Uterus (tissue), 4 donors: ENCODE measurements at places on chromosomes 13 and 19. TPM values are rescaled to one million over a fixed set of nuclear protein-coding genes. Genes with fewer than 3 reads are reported as not detected.

- DNase-seq, result no peak
Observed at GRCh38 chr19:19552798-19553197, 14.7 kb downstream of the CILP2 start.

CATSPERD gene
- not detected for total RNA-seq

DNA sequence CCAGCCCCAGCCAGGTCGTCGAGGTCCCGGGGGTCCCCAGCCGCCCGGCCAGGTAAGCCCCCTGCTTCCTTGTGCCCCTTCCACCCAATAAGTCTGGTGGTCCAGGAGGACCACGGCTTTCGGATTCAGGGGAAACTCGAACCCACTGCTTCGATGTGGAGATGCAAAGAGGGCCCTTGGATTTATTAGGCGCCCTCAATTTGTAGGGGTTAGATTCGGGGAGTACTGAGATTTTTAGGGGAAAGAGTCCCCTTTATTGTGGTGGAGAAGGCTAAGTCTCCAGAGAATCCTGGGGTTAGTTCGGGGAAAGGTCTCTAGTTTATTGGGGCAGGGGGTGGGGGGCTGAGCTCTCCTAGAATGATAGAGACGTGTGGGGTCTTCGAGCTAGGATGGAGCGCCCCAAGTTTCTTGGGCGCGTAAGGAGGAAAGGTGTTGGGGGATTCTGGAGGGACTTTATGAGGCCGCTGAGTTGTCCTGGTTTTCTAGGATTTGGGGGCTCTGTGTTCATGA, 3.8 kb upstream of the LTBP4 start:
- DNase-seq, result no peak

- DNase-seq, result no peak
Observed at GRCh38 chr19:7187605-7188339, 106.4 kb downstream of the INSR start.

FOXA3 gene
- total RNA-seq, result not detected

DNA sequence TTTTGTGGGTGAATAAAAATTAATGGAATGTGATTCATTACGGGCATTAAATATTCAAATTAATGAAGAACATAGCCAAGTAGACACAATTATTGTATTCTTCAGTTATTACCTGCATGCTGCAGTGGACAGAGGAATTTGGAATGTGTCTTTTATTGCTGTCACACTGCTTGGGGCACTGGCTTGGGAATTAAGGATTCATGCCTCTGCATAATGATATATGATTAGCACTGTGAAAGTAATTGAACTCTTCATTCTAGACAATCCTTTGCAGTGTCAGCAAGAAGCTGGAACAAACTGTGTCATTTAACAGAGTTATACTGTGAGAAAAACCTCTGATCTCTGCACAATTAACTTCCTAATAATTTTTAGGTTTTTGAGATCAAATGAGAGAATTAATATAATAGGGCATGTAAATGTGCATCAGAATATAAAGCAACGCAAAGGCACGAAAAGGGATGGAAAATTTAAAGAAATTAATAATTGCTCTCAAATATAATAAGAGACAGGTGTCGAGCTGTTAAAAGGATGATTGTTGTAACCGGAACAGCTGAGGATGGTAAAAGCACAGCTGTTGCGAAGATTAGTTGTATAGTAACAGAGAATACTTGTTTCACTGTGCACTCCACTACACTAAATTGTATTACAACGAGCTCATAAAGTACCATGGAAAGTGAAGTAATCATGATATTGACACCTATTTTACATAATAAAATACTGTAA, 235.1 kb upstream of the MIR17HG start:
- no peak for DNase-seq

- no peak for DNase-seq
Observed at GRCh38 chr13:44051918-44052675, 172.4 kb downstream of the LACC1 start.

- no peak for DNase-seq
Observed at GRCh38 chr19:1644070-1644469, 8.3 kb downstream of the TCF3 start.

GRCh38 chr13:68872338-68872737, 1235.3 kb upstream of the ATXN8OS start:
- DNase-seq, result no peak

- DNase-seq, result no peak
Observed at GRCh38 chr19:1017115-1017905, 3.6 kb downstream of the TMEM259 start.

DNA sequence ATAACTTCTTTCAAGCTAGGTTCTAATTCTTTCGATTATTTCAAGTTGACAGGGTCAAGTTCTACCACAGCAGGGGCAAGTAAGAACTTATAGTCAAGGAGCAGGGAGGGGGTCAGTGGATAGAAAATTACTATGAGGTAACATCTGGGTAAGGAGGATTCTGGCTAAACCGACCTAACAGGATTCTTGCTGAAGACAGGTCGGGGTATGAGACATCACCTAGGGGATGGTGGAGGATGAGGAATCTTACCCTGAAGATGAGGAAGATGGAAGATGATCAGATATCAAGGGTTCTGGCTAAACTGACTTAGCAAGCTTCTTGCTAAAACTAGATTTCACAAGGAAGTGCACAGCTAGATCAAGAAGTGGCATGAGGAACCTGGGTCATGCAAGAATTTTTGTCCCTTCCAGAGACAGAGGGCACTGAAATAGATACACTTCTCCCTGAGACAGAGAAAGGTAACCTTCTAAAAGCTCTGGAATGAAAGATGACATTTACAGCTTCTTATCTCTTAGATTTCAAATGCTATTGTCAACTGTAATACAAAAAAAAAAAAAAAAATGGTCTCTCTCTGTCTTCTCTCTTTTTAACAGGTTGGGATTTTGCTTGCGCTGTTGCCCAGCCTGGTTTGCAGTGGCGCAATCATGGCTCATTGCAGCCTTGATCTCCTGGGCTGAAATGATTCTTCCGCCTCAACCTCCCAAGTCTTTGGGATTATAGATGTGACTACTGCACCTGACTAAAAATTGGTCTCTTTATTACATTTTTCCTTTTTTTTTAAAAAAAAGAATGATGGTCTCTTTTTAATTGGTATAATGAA, 9.6 kb upstream of the METTL21C start:
- DNase-seq, result no peak

DNA sequence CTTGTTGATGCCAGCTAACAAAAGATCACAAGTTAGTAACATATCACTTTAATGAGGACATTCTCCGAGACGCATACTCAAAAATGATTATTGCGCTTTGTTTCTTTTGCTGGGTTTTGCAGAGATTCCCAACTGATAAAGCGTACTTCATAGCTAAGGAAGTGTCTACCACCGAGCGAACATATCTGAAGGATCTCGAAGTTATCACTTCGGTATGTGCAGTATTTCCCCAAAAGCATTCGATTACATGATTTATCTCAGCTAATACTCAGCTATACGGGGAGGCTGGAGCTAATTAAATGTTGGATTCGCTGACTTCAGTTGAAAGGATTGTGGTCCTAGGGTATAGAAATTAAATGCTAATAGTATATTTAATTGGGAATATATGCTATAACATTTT, 166.3 kb downstream of the STK24 start:
- DNase-seq, result no peak

GRCh38 chr19:1967087-1967608, 26.2 kb downstream of the CSNK1G2 start:
- no peak for DNase-seq

- DNase-seq, result no peak
Observed at GRCh38 chr13:66077132-66077689, 1152.9 kb downstream of the PCDH9 start.

DNA sequence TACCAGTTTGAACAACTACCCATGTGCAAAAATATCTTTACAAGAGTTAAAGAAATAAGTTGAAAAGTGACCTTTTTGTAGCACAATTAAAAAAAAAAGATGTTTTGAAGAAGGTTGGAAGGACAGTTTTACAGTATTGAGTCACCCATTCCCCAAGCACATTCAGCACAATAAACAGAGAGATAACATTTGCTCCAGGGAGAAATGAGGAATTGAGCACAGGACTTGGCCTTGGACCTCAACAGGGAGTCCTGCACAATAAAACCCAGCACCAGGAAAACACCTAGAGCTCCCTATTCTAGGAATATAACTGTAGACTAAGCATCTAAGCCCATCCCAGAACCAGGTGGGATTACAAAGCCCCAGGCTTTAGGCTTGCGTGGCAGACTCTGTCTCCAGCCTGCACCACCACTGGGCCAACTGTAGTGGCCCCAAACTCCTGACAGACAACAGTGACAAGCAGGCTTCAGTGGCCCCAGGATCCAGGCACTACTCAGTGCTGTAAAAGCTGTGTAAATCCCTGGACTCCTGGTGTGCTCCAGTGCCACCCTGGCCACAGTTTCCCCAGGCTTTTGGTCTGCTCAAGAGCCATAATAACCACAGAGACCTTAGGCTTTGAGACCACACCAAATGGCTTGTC, 857.2 kb downstream of the SLITRK1 start:
- no peak for DNase-seq

ALOX5AP gene
- 21.0 TPM for total RNA-seq

DNA sequence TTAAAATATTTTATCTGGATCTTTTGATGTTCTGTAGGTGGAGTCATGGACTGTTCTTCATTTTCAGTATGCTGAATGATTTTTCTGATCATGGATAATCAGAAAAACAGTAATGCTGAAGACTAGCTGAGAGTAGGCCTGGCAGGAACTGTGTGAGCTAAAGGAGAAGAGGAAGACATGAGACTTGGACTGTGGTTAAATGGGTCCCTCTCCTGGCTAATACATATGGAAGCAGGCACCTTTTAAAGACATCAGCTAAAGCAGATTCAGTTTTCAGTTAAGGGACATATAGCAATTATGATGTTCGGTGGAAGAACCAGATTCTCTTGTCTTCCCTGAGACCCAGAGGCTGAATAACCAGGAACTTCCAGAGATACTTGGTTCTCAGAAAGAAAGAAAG, 169.4 kb downstream of the OLFM4 start:
- DNase-seq, result no peak

GRCh38 chr19:42250666-42251531, 4.0 kb downstream of the ERF start:
- peak; percentile 49 for DNase-seq
